ENCODE measurements at places on chromosomes 5 and 9.

DNA sequence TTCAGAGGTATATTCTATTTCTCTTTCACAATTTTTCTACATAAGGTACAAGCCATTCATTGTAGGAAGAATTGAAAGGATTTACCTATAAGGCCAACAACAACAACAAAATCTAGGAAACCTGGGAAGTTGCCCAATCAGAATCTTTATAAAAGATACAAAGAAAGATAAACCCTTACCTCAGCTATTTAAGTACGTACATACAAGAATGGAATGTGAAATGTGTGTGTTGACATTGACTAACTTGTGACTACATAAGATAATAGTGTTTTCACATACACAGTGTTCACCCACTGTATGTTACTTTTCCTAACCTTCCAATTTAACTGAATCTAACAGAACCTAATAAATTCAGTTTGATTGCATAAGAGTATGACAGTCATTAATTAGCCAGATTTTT, 154.1 kb downstream of the ADAMTS6 start:
- DNase-seq, result no peak

GRCh38 chr5:52856564-52856963, 68.8 kb downstream of the ITGA1 start:
- no peak for DNase-seq

- DNase-seq, result no peak
These were observed 153.6 kb upstream of the CDH9 start for GRCh38 chr5:27191786-27192510.

DNA sequence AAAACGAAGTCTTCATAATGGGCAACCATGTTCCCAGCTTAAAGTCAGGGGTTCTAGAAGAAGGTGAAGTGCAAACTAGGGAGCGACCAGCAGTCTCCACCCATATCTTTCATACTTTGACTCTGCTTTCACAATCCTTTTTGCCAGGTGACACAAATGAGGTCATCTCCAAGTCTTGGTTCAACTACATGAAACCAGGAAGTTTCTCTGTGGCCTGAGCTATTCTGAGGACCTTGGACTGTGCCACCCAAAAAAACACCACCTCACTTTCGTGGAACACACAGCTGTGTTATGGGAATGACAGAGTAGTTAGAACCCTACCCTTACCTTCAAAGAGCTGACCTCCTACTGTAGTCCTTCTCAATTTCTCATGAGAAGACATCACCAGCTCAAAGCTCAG, 309.2 kb downstream of the AGTPBP1 start:
- DNase-seq, result no peak

- DNase-seq, result no peak
These were observed 24.4 kb downstream of the RNF145 start for GRCh38 chr5:159184858-159185381.

GRCh38 chr9:5799314-5799713, 33.6 kb downstream of the ERMP1 start:
- DNase-seq, result no peak

DNA sequence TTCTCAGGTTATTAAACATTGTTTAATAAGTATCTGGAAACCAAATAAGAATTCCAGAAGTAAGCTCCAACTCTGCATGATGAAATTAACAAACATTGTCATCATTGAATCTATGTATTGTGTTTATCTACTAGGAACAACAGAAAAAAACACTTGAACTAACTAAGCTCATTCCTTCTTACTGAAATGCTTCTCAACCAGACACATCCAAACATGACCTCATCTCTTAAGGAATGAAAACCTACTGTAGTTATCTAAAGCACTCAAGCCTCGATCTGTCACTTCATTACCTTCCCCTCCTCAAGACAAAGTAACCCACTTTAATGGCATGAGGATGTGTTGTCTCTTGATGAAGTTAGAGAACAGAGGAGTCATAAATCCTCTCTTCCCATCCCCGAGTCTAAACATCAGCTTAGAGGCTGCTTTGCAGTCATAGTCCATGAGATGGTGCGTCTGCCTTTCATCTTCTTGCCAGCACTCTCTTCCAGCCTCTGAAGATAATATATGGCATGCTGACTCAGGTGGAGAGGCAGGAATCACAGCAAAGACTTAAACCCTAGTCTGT, 86.5 kb downstream of the CEMIP2 start:
- no peak for DNase-seq

GRCh38 chr9:76618762-76619161, 145.5 kb upstream of the PCA3 start:
- no peak for DNase-seq

DNA sequence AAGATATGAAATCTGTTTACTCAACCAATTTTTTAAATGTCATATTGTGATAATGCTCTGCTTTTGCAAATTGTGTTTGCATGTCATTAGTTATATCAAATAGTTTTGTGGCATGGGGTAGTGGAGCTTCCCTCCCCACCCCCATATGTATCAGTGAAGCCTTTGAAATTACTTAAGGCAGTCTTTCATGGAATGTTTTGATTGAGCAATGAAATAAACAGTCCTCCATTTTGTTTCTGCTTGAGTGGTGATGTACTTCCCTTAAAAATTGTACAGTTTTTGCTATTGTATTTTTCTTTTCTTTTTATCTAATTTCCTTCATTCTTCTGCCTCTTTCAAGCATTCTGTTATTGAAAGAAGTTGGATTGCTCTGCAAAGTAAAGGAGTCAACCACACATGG, 3.5 kb downstream of the SOWAHA start:
- no peak for DNase-seq

DNA sequence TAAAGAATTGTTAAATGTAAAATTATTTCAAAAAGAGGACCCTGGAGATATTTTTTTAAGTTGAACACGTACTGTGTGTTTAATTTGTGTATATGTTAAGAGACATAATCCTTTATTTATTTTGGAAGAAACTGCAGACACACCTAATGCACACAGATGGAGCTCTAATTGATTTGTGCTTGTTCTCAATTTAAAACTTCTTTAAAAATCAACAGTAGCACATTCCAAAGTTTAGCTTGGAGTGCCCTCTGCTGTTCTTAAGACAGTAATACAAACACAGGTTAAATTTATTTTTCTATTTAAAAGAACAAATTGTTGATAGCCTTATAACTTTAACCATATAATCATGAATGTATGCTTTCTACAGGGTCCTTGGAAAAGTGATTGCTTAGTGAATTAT, 277.6 kb upstream of the ADAMTS16 start:
- DNase-seq, result no peak

DNA sequence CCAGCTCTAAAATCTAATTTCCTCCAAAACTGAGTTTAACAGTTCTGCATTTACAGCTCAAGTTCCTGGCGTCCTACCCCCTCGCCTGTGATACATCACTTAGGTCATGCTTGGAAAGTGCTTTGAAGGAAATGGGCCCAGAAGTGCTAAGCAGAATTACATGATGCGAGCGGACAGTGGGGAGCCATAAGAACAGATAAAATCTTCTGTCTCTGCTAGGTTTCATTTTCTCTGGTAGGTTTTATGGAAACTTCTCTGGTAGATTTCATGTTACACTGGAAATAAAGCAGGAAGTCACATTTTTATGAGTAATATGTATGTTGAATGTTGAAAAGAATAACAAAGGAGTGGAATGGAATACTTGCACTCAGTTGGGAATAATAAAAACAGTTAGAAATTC, 138.3 kb downstream of the ZDHHC21 start:
- no peak for DNase-seq

GRCh38 chr9:6305954-6306563, 22.1 kb upstream of the TPD52L3 start:
- DNase-seq, result no peak

DNA sequence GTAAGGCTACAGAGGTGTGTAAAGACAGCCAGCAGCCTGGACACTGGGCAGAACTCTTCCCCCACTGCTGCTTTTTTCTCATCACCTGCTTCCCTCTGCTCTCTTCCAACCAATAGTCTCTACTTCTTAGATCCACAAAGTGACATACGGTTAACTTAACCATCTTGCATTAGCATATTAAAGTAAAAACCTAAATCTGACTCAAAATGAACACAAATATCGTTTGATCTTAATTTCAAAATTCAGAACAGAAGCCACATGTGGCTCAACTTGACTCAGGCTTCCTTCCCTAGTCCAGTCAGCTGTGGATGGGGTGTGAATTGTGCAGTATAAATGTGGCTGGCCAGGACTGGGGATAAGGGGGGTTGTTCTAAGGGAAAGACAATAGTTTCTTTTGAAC, 114.3 kb downstream of the STARD4 start:
- DNase-seq, result no peak

DNA sequence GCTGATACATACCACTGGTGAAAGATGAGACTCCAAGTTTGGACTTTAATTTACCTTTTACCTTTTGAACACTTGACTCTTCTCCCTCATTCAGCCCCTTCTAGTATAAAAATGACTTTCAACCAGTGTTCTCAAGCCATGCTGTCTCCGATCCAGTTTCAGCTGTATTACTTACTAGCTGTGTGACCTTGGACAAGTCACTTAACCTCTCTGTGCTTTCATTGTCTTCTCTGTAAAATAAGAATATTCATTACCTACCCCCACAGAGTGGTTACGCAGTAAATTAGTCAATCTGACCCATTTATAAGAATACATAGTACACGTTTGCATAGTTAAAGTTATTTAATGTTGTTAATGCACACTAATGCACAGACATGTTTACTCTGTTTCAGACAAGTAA, 12.6 kb upstream of the CEMIP2 start:
- DNase-seq, result no peak

DNA sequence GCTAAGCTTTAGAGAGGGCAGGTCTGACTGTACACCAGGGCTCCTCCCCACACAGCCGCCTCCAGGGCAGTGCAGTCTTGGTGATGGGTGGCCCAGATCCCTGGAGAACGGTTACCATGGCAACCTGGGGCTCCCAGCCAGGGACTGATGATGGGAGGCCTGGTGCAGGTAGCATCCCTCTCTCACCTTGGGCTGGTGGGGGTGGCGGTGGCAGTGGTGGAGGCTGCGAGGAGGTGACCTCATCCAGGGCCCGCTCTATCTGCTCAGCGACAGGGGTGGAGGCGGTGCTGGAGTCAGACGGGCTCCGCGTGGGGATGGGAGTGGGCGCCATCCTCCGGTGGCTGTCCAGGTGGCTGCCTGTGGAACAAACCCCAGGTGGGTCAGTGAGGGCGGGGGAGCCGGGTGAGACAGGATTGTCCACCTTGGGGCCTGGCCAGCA, 12.3 kb downstream of the PRR7 start:
- no peak for DNase-seq

DNA sequence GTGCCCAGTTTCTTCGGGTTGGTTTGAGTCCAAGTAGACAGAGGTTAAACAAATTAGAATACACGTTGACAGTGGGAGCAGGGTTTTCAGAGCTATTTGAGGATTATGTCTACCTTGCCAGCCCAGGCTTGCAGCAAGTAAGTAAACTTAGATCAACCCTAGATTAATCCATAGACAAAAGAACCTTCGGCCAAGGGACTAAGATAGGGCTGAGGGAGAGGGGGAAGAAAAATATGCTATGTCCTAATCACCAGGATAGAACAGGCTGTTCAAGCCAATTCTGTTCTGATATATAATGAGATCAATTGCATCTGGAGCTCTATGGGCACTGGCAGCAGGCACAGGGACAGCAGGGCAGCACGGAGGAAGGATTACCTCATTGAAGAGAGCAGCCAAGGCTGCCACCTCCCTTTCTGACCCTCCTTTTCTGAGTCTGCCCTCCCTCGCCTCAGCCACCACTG, 377.7 kb downstream of the PIK3R1 start:
- no peak for DNase-seq

- DNase-seq, result no peak
These were observed 1.6 kb downstream of the ENG start for GRCh38 chr9:127852829-127853228.

- no peak for DNase-seq
These were observed 28.2 kb upstream of the ADCY2 start for GRCh38 chr5:7367780-7368179.

- no peak for DNase-seq
These were observed 395.7 kb upstream of the SEMA6A start for GRCh38 chr5:116970318-116970717.

DNA sequence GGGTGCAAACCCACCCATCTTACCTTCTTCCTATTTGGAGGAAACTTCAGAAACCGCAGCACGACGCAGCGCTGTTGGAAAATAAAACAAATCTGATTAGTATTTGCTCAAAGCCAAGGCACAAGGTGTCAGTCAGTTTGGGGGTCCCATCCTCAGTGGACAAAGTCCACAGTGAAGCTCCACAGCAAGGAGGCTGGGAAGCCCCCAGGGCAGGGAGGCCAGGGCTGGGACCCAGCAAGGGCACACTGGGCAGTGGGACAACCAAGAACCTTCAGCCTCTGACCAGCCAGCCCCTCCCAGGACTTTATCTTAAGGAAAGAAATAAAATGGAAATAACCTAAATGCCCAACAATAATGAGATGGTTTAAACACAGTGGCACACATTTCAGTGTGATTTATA, 11.3 kb downstream of the IPPK start:
- DNase-seq, result no peak

GRCh38 chr9:38200431-38200830, 131.4 kb upstream of the SHB start:
- no peak for DNase-seq

DNA sequence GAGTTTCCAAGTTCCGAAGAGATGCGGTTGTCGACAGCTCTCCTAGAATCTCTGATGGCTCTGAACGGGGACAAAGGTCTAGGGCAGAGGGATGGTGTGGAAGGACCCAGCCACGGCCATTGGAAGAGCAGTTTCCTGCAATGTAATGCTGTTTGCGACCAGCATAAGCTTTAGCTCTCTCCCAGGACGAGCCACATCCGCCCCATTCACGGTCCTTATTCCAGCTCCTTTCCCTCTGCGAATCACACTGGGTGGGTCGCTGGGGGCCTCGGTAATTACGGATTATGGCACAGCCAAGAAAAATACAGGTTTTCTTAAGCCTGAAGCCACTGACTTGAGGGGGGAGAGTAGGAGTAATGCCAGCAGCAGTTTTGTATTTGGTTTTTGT, 22.7 kb downstream of the ANXA2R start:
- no peak for DNase-seq

- no peak for DNase-seq
These were observed 98.6 kb upstream of the SLC25A48 start for GRCh38 chr5:135735831-135736230.

- no peak for DNase-seq
These were observed 675.7 kb upstream of the FTMT start for GRCh38 chr5:121175986-121176385.

GRCh38 chr5:34692786-34693185, 36.7 kb downstream of the RAI14 start:
- DNase-seq, result no peak

- no peak for DNase-seq
These were observed 37.0 kb upstream of the PIK3R1 start for GRCh38 chr5:68178579-68178978.

GRCh38 chr5:546376-546908, 22.2 kb upstream of the SLC9A3 start:
- DNase-seq, result no peak
